ENCODE measurements at places on chromosomes 2 and 18.

GRCh38 chr18:60092073-60092472 is 192.3 kb downstream of the PMAIP1 start:
- no peak for DNase-seq

GRCh38 chr2:26530696-26531095 is 52.8 kb upstream of the OTOF start:
- no peak for DNase-seq

DNA sequence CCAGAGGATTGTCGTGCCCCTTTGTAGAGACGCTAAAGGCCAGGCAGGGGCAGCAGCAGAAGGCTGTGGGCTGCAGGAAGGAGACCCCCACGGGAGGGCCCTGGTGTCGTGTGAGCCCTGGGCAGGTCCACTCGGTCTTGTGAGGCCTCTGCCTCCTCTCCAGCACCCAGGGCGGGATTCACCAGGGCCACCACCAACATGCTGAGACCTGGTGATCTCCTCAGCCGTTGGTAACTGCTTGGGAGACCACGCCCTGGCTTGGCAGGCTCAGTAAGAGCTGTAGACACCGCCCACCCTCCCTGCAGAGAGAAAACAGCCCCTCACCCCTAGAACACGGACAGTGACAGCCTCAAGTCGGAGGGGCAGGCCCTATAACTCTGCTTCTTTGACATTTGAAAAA is 21.1 kb downstream of the MBP start:
- DNase-seq, result no peak

- peak; percentile 50 for DNase-seq
Measured at GRCh38 chr2:175309799-175310198, 128.3 kb upstream of the ATP5MC3 start.

- DNase-seq, result no peak
Measured at GRCh38 chr2:136286423-136286822, 168.5 kb upstream of the CXCR4 start.

DNA sequence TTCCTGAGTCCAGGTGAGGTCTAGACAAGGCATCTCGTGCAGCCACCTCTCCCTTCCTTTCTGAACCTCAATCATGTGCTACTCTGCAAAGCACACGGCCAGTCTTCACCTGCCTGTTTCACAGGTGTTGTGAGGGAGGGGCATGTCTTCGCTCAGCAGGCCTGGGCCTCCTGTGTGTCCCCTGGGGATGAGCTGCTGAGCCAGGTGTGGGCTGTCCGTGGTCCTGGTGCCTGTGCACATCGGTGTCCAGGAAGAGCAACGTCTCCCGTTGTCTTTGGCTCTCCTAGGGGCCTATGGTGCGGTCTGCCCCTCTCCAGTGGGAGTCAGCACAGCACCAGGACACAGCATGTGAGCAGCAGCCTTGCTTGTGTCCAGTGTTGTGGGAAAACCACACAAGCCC is 16.7 kb downstream of the ARHGEF4 start:
- no peak for DNase-seq

DNA sequence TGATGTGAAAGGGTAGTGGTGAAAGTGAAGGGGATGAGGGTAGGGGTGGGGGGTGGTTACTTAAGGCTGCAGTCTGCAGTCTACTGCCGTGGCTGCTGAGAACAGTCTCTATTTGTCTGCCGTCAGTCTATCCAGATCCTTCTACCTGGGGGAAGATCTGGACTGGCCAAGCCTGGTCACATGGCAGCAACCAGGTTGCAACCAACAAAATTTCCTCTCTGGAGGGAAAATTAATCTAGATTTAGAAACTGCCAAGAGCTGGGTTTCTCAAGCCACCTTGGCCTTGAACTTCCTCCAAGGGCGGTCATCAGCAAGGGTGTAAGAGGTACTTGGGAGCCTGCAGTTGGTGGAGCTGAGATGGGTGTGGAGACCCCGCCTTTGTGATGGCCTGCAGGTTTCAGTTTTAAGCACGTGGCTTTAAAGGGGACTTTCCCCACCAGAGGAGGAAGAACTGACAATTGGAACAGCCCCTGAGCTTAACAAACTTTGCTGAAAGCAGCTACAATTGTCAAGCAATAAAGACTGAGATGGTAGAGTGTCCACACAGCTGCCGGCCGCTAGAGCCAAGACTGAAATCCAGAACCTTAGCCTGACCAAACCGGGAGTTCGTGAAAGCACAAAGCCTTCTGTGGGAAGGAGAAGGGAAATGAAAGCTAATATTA is 31.4 kb upstream of the KCMF1 start:
- no peak for DNase-seq

- DNase-seq, result peak; percentile 21
Measured at GRCh38 chr2:231640641-231641111, 48.0 kb downstream of the TEX44 start.

- DNase-seq, result peak; percentile 40
Measured at GRCh38 chr18:1092228-1092627, 187.6 kb downstream of the ADCYAP1 start.

DNA sequence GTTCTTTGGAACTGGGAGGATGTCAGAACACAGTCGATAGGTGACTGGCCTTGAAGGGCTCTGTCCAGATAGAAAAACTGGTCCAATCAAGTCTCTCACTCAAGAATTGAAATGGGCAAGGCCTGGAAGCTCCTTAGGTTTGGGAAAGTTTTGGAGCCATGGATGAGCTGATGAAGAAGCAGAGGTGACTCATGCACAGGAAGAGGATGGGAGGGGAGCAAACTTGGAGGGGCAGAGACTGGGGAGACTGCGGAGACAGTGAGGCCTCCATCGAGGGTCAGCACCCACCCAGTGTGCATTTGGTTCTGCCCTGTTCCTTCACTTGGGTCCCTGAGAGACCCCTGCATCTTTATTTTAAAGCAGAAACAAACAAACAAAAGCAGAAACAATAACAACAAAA is 41.1 kb downstream of the SOWAHC start:
- no peak for DNase-seq

DNA sequence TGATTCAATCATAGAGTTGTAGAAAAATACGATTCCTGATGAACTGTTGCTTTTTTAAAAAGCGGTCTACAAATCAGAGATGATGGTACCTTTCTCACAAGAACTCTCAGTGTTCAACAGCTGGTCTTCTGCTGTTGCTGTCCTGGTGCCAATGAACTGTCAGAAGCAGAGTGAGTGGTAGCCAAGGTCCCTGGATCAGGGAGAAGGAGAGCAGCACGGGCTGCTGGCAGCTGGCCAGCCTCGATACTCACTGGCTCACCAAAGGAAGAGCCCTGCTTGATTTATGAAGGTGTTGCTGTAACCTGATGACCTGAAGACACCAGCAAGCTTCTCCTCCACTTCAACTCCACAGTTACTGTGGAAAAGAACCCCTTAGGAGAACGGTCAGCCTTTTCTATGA is 300.8 kb upstream of the SOX11 start:
- no peak for DNase-seq

GRCh38 chr18:74512321-74513053 is 16.3 kb downstream of the CNDP2 start:
- no peak for DNase-seq

DNA sequence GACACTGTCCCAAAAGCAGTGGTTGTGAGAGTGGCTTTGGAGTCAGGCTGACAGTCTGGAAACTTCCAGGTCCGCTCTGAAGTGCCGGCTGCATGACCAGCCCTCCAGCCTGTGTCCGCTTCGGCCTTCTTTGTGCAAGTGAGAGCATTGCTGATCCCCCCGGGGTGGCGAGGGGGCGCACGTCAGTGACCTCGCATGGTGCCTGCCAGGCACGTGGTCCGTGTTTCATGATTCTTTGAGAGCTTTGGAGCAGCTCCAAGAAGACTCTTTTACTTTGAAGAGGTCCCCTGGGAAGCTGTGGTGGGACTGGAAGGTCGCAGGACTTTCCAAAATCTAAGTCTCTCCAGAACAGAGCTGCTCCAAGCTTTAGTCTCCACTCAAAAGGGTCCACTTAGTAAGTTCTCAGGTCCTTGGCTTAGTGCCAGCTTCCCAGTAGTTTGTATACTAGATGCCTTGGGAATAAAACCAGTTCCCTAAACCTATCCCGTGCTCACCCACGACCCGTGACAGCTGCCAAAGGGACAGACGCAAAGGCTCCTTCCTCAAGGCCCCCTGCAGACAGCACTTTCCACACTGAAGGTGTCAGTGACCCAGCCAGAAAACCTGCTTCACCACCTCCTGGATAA is 68.8 kb downstream of the ADI1 start:
- DNase-seq, result no peak

DNA sequence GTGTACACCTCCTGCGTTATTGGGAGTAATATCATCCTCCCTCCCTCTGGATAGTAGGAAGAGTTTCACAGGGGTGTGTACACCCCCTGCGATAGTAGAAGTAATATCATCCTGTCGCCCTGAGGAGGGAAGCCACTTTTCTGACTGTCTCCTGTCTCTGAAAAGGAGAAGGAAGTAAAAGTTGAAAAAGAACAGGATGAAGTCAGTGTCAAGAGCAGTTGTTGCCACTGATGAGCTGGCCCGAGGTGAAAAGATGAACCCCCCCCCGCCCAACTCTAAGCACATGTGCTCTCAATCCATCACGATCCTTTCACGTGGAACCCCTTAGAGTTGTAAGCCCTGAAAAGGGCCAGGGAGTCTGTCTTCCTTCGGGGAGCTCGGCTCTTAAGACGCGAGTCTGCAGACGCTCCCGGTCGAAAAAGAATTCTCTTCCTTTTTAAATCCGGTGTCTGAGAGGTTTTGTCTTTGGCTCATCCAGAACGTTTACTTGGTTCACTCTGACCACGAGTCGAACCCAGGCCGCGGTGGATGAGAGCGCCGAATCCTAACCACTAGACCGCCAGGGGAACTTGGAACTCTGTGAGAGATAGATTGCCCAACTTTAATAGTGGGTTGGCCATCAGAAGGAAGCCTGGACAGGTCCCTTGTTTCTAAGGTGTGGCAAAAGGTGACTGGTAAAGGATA is 22.4 kb upstream of the NAGK start:
- DNase-seq, result no peak

- no peak for DNase-seq
Measured at GRCh38 chr2:30974554-30974953, 163.7 kb downstream of the GALNT14 start.

GRCh38 chr2:130807659-130808385 is 28.9 kb upstream of the ARHGEF4 start:
- peak; percentile 76 for DNase-seq

- DNase-seq, result peak; percentile 51
Measured at GRCh38 chr2:88919087-88919738, 227.7 kb downstream of the RPIA start.

DNA sequence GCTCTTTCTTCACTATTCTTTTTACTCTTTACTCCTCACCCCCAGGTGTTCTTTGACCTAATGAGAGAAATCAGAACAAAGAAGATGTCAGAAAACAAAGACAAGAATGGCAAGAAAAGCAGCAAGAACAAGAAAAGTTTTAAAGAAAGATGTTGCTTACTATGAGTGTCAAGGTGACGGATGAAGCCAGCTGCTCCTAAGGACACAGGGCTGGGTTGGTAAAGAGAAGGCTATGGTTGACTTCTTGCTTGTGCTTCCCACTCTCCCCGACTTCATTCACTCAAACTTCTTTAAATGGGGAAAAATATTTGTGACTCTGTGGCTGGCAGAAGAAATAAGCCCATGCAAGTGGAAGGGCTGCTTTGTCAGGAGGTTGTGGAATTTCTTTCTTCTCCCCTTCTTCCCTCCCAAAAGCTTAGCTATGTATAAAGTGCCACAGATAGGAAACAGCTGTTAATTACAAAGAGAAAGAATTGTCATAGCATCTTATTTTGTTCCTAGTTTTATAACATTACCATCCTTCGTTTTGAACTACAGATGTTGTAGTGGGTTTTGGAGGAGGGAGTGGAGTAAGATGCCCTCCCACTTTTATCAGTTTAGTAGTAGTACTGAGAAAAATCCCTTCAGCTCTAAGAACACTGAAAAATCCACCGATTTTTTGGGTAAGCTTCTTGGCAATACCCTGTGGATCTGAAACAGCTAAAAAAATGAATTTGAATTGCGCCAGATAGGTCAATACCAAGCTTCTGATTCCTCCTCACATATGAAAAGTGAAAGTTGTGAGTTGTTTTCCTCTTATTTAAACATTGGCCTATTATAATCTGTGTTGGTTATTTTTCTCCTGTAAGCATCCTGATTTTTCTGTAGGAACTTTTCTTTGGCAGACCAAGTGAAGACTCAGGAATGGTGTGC is 40.7 kb downstream of the RALB start:
- DNase-seq, result no peak

DNA sequence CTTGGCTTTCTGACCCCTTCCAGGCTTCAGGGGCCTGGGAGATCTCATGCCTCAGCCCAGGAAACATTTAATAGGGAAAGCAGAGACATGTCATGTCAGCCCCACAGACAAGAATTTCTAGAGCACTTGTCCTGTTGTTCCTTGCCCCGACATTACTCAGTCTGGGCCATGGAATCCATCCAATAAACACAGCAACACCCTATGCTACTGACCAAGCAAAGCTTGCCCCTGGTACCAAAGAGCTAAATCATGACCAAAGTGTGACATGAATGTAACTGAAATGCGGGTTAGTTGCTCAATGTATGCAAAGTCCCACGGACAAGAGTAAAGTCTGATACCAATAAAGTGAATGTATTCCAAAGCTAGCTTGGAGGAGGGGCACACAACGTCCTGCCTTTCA is 35.1 kb downstream of the EHD3 start:
- no peak for DNase-seq

GRCh38 chr2:236711440-236711839 is 141.8 kb downstream of the ACKR3 start:
- DNase-seq, result peak; percentile 89

- DNase-seq, result peak; percentile 93
Measured at GRCh38 chr2:207408086-207408794, 121.5 kb upstream of the CREB1 start.

DNA sequence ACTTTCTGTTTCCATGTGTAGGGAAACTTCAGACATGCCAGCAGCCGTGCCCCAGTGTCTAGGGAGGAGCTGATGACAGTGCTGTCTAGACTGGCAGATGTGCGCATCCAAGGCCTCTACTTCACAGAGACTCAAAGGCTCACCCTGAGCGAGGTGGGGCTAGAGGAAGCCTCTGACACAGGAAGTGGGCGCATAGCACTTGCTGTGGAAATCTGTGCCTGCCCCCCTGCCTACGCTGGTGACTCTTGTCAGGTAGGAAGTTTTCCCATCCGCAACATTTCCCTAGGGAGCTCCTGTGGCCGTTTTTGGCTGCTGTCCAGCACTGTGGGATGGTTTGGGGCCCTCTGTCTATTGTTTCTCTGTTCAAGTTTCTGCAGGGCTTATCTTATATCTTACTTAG is 143.1 kb upstream of the TTC39C start:
- peak; percentile 89 for DNase-seq

DNA sequence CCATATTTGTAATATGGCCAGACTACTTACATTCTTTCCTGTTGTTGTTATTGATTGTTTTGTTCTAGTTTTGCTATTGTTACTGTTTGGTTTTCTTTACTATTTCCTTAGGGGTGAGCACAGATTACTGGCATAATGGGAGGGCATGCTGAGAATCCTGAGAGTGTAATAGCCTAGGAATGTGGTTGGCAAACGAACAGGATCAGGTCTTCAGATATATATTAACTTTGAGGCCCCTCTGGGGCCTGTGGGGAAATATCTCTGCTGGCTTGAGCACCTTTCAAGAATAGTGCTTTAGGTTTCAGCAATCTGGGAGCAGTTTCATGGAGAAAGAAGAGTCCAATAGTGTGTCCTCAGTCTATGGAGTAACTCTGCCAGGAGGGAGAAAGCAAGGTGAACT is 144.4 kb downstream of the THSD7B start:
- DNase-seq, result no peak
